ENCODE measurements at places on chromosomes 7 and 10. TPM values are rescaled to one million over a fixed set of nuclear protein-coding genes. Genes with fewer than 3 reads are reported as not detected.
A peak's percentile ranks its signal among the peaks of the same experiment; 100 is the strongest.

DNA sequence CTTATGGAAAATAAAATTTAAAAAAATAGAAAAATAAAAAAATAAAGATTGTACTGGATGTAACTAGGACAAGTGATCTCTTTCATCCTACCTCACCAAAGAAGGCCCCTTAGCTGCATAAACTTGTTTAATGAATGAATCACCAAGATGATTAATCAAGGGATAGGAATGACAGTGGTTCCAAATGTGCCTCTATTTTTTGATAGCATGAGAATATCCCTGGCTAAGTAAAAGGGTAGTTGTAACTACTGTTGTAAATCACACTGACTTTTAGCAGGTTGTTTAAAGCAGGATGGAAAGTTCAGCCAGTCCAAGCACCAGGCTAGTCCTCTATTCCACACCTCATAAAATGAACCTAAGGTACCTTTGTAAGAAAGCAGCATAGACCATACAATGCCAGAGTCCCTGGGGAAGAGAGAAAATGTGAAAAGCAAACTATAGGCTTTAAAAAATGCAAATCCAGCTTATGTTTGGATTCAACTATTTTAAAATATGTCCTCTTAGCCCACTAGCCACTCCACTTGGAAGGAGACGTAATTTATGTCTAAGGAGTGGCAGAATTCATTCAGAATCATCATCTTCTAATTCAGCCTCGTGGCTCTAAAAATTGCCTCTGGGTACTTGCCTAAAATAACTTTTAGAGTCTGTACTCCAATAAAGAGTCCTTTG is 126.8 kb downstream of the SKIDA1 start:
- no peak for DNase-seq
- no peak overlapping the region for H3K27ac ChIP-seq
- H3K4me3 ChIP-seq, result no peak overlapping the region
- no peaks in the 10 kb centered on the region for H3K36me3 ChIP-seq

DNA sequence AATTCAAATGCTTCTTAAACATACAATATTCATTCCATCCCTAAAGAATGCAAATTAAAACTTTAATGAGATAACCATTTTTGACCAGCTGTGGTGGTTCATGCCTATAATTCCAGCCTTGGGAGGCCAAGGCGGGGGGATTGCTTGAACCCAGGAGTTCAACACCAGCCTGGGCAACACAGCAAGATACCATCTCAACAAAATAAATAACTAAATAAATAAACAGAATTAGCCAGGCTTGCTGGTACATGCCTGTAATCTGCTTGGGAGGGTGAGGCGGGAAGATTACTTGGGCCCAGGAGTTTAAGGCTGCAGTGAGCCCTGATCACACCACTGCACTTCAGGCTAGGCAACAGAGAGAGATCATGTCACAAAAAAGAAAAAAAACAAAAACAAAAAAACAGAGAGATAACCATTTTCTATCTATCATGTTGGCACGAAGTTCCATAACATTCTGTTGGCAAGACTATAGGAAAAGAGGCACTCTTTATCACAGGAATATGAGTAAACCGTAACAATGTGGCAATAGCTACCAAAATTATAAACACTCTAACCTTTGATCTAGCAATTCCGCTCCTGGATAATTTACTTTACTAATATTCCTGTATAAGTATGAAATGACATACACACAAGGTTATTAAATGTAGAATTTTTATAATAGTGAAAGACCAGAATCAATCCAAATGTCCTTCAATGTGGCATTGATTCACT is 52.2 kb downstream of the ATAD1 start:
- no peaks in the 10 kb centered on the region for H3K27me3 ChIP-seq
- H3K36me3 ChIP-seq, result peaks cover 33% of the 10 kb centered on the region
- no peak overlapping the region for H3K4me3 ChIP-seq
- H3K27ac ChIP-seq, result no peak overlapping the region
- H3K4me1 ChIP-seq, result peaks cover 28% of the 10 kb centered on the region

GRCh38 chr10:76319661-76320060 is 888.2 kb downstream of the LRMDA start:
- H3K27ac ChIP-seq, result no peak overlapping the region
- no peaks in the 10 kb centered on the region for H3K36me3 ChIP-seq
- no peaks in the 10 kb centered on the region for H3K27me3 ChIP-seq
- H3K4me1 ChIP-seq, result peaks cover 17% of the 10 kb centered on the region
- no peak overlapping the region for H3K4me3 ChIP-seq

DNA sequence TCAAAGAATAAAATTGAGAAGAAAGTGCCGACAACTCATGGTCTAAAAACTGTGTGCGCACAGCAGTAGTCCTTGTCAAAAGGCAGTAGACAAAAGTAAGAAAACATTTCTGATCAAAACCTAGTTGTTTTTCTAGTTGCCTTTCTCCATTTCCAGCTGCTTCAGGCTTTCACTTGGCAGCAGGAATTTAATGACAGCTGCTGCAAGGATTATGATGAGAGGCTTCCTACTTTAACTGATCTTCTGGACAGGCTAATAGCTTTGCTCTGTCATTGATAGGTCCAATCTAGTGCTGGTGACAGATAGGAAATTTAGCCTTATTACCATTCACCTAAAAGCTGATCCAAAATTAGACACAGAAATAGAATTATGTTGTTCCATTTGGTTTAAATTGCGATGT is 110.7 kb upstream of the SEMA3C start:
- H3K27me3 ChIP-seq, result no peaks in the 10 kb centered on the region
- H3K4me3 ChIP-seq, result no peak overlapping the region
- H3K4me1 ChIP-seq, result no peaks in the 10 kb centered on the region
- H3K27ac ChIP-seq, result no peak overlapping the region
- H3K36me3 ChIP-seq, result no peaks in the 10 kb centered on the region

- H3K27me3 ChIP-seq, result peaks cover 5% of the 10 kb centered on the region
- H3K27ac ChIP-seq, result no peak overlapping the region
These were observed 3.1 kb downstream of the ZNF777 start for GRCh38 chr7:149457766-149458165.

DNA sequence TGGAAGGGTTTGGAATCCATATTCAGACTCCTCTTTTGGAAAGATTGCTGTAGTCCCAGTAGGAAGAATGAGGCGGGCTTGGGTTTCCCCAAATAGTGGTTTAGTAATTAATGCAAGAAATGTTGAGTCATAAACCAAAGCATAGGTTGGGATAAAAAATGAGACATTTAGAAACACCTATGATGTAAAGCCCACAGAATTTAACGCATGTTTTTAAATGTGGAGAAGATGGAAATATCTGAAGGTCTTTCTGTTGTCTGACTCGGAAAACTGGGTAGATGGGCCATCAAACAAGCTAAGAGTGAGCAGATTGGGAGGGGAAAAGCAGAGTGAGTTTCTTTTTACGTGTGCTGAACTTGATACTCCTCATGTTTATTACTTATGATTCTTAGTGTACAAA is 62.2 kb downstream of the LANCL2 start:
- peaks cover 13% of the 10 kb centered on the region for H3K36me3 ChIP-seq
- H3K27ac ChIP-seq, result no peak overlapping the region
- DNase-seq, result no peak
- H3K4me1 ChIP-seq, result no peaks in the 10 kb centered on the region

C10orf143 gene
- 2.9 TPM for total RNA-seq

PNLIPRP1 gene
- not detected for total RNA-seq

DNA sequence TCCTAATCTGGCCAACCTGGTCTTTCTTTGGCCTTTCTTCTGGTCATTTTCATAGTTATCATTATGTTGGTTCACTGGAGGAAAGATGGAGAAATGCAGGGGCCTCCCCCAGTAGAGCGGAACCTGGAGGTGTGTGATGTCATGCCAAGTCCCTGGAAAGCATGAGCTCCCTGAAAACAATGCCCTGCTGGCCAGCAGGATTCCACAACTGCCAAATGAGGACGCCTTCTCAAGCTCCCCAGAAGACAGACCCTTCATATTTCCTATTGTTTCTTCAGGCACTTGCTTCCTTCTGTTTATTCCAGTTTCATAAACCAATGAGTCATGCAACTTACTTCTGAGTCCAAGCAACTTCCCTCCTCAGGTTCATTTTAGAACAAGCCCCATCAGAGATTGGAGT is 339.0 kb downstream of the GATA3 start:
- DNase-seq, result no peak
- no peak overlapping the region for H3K4me3 ChIP-seq
- H3K27ac ChIP-seq, result no peak overlapping the region
- no peaks in the 10 kb centered on the region for H3K27me3 ChIP-seq
- no peaks in the 10 kb centered on the region for H3K36me3 ChIP-seq
- no peaks in the 10 kb centered on the region for H3K4me1 ChIP-seq

- no peaks in the 10 kb centered on the region for H3K36me3 ChIP-seq
- no peaks in the 10 kb centered on the region for H3K4me1 ChIP-seq
- no peak overlapping the region for H3K27ac ChIP-seq
- H3K4me3 ChIP-seq, result no peak overlapping the region
- peak; percentile 42 for DNase-seq
- no peaks in the 10 kb centered on the region for H3K27me3 ChIP-seq
These were observed 48.2 kb upstream of the GPAM start for GRCh38 chr10:112231602-112232400.

ACTR3C gene
- total RNA-seq, result not detected

DNAH11 gene
- not detected for total RNA-seq

DNA sequence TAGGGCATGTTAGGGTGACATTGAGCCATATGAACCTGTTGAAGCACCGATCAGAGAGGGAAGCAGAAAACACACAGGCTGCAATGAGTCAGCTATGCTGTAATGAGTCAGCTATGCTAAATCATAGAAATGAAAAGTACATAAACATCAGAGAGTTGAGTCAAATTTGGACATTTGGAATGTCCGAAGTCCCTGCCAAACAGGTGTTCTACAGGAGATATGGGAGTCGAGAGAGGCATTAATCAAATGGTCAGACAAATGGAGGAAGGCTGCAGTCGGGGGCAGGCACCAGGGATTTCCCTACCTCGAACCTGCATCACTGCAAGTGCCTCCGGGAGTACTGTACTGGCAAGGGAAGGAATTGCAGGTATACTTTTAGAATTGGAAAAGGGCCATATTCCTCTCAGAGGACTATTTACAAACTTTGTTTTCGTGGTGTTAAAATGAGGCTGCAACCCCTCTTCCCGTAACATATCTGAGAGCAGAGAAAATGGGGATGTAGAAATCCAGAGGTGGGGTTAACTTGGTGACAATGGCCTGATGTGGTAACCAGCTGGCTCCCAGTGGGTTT is 8.8 kb upstream of the ZC3HAV1 start:
- H3K4me1 ChIP-seq, result peaks cover 5% of the 10 kb centered on the region
- H3K36me3 ChIP-seq, result no peaks in the 10 kb centered on the region
- no peak overlapping the region for H3K4me3 ChIP-seq
- H3K27ac ChIP-seq, result no peak overlapping the region
- DNase-seq, result no peak

DNA sequence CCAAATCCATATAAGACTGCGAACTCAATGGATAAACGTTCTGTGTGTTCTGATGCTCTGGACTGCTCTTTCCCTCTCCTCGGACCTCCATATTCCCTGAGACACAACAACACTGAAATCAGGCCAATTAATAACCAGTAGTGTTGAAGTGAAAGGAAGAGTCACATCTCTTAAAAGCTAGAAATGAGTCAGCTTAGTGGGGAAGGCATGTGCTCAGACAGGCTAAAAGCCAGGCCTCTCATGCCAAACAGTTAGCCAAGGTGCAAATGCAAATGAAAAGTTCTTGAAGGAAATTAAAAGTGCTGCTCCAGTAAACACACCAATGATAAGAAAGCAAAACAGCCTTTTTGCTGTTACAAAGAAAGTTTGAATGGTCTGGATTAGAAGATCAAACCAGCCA is 29.3 kb downstream of the TNS3 start:
- H3K4me1 ChIP-seq, result peaks cover 60% of the 10 kb centered on the region
- H3K27ac ChIP-seq, result peak overlapping the region; percentile 9
- no peak overlapping the region for H3K4me3 ChIP-seq
- H3K27me3 ChIP-seq, result no peaks in the 10 kb centered on the region

DNA sequence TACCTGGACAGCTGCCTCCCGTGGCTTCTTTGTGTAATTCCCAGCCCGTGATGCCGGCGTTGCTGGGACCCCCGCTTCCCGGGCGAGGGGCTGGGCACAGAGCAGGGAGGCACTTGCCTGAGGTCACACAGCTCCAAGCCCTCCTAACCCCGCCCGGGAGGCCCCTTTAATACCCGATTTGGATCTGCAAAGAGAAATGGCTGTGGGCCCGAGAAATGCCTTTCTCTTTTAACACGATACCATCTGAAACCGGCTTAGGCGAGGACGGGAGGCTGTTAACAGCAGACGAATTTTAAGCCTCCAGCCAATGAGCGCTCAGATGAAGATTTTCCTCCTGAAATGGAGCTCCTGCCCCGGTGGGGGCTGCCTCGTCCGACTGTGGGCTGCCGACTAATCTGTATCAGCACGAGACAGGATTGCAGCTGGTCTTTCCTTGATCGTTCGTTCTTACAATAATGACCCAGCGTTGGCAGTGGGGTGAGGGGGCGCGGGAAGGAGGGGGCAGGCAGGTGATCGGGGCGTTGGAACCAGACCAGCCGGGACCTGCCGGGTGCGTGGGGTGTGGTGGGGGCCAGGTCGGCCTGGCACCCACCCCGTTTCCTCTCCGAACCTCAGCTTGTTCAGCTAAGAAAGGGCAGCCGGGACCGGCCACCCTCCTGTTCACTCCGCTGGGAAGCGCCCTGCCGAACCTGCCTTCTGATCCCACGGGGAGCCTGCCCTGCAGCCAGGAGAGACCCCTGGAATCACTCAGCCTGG is 36.2 kb upstream of the FOXL3 start:
- no peaks in the 10 kb centered on the region for H3K27me3 ChIP-seq
- DNase-seq, result no peak
- peaks cover 1% of the 10 kb centered on the region for H3K4me1 ChIP-seq
- no peak overlapping the region for H3K4me3 ChIP-seq
- no peak overlapping the region for H3K27ac ChIP-seq

INHBA gene
- 198 TPM for total RNA-seq

AGBL3 gene
- total RNA-seq, result 1.2 TPM

- no peaks in the 10 kb centered on the region for H3K4me1 ChIP-seq
- no peak overlapping the region for H3K4me3 ChIP-seq
- H3K27me3 ChIP-seq, result peaks cover 9% of the 10 kb centered on the region
- H3K36me3 ChIP-seq, result no peaks in the 10 kb centered on the region
- no peak overlapping the region for H3K27ac ChIP-seq
These were observed 123.8 kb downstream of the IPMK start for GRCh38 chr10:58143944-58144343.
